Activated naive CD4-positive, alpha-beta T cell treated with anti-CD3 and anti-CD28 coated beads, Interleukin-2, amount 50 U/mL, for 72 hours (primary cell): ENCODE measurements at places on chromosomes 4 and X.
A peak's percentile ranks its signal among the peaks of the same experiment; 100 is the strongest.

GRCh38 chr4:83781434-83781833, 245.5 kb downstream of the GPAT3 start:
- no peak for DNase-seq

GRCh38 chr4:80201252-80202151, 4.2 kb downstream of the PRDM8 start:
- peak; percentile 71 for DNase-seq

- no peak for DNase-seq
These were observed 118.9 kb upstream of the USP9X start for GRCh38 chrX:40966213-40966820.

DNA sequence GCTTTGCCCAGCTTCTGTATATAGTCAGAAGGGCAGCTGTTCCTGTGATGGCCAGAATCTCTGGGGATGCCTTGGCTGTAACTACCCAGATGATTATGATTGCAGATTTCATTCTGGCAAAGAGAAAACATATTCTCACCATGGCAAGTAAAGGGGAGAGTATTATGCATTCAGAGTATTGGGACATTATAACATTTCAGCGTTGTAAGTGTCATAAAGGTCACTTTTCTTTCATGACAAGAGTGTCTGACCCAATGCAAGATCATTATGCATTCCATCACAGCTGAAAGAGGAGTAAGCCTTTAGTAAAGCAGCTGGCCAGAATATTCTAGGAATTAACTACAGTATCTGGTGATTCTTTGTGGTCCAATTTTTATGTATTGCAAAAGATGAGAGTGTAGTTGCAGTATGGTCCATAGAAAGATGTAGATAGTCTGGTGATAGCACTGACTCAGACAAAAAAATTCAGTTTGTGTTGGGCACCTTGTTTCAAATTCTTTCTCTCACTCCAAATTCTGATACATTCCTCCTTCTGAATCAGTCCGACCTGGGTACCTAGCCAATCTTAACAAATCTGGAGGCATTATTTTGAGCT, 2366.3 kb downstream of the PCDH7 start:
- DNase-seq, result no peak

DNA sequence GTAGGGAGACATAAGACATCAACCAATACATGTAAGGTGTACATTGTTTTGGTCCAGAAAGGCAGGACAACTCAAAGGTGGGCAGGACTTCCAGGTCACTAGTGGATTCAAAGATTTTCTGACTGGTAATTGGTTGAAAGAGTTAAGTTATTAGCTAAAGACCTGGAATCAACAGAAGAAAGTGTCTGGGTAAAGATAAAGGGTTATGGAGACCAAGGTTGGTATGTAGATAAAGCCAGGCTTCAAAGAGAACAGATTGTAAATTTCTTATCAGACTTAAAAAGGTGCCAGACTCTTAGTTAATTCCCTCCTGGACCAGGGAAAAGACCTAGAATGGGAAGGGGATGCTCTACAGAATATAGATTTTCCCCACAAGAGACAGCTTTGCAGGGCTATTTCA, 28.3 kb upstream of the GAB1 start:
- DNase-seq, result no peak

DNA sequence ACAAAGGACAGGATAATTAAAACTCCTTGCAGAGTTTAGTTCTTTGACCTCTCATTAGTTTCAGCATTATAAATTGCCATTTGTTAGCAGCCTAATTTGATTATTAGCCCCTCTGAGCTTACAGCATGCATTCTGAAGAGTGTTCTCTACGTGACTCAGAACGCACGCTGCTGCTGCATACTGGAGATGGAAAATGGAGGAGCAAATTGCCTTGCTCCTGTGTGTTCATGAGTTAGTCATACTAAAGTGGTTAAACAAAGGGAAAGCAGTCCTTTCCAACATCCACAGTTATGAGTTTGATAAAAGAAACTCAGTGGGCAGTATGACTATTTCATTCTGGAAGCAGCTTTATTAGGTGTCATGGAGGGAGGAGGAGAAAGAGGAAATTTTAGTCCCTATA, 922.5 kb downstream of the RPA4 start:
- no peak for DNase-seq

DNA sequence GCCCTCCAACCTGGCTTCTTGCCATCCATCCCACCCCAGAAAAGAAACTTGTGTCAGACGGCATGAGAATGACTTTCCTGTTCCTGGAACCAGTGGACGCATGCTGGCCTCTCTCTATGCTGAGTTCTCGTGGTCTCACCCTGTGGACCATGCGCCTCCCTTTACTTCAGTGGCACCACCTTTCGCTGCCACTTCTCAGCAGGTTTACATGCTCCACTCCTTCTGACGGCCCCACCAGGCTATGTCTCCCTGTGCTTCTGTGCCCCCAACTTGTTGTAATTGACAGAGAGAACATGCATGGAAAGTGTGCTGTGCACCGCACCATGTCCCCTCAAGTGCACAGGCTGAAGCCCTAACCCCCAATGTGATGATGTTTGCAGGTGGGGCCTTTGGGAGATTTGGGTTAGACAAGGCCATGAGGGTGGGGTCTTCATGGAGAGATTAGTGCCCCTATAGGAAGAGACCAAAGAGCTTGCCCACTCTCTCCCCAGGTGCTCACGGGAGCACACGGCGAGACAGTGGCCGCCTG, 3.1 kb upstream of the PPP2R2C start:
- no peak for DNase-seq

DNA sequence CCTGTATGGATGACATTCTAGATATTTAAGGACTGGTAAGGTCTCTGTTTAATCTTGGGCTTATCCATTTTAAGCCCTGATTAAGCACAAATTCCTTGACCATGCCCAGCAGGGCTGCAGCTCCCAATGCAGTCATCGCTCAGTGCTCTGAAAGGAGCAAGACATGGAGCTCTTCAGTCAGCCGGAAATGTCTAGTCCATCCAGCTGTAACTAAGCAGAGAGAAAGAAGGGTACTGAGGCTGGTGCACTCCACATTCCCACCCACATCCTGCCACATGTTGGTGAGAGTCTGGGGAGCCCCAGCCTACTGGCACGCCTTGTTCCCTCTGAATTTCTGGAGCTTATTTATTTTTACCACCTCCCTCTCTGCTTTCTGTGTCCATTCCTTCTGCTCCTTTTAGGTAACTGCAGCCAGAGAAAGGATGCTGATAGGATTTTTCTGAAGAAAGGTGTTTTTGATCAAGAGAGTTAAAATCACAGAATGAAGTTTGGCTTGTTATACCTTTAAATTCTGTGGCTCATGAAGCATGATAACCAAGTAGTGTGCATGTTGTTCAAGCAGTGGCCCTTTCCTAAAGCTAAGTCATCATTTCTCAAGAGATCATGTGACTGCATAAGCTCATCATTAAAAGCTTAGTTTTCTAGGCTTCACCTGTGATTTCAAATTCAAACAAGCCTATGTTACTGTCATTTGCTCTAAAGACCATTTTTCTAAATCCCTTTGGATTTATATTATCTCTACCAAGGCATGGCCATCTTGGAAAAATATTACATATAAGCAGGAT, 74.0 kb downstream of the GALNT7 start:
- DNase-seq, result no peak

DNA sequence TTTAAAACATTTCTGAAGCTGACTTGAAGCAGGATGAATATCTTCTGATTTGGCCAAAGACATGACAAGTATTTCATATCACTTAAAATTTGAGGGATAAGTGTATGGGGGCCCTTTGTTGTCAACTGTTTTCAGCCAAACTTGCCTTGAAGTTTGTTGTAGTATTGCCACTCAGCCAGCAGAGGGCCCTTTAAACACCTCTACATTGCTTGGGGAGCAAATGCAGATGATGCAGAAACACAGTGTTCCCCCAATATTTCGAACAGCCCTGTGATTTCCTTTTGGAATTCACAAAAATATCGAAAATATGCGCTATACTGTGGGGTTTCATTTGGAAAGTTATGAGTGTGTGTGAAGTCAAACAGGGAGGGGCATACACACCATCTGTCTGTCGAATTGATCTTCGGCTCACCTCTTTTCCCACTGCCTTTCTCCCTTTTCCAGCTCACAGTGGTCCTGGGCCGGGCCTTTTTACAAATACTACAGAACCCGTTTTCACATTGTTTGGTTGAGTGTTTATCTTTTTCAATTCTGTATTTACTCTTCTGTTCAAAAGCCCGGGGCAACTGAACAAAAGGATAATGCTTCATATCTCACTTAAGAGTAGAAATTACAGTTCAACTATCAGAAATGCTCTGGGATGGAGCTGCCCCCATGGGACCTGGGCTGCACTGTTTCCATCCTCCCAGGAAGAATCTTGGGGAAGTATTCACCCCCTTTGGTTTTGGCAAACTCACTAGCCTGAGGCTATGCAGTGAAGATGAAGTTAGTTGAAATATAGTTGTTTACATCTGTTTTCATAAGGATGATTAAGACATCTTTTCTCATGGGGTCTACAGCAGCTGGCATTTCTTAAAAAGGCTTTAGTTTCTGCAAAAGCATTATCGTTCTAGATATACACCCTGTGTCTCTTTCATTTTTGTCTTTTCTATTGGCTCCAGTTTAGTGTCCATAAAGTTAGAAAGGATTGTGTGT, 137.6 kb downstream of the EGF start:
- peak; percentile 42 for DNase-seq

- no peak for DNase-seq
These were observed 17.4 kb upstream of the TMEM184C start for GRCh38 chr4:147599769-147600168.

- DNase-seq, result no peak
These were observed 999.2 kb downstream of the ADGRL3 start for GRCh38 chr4:62199291-62199810.

GRCh38 chrX:43595931-43596330, 60.2 kb upstream of the MAOA start:
- no peak for DNase-seq

- DNase-seq, result no peak
These were observed 32.9 kb upstream of the GPR78 start for GRCh38 chr4:8547108-8547911.

GRCh38 chr4:119210775-119211174, 1.7 kb upstream of the USP53 start:
- DNase-seq, result no peak

DNA sequence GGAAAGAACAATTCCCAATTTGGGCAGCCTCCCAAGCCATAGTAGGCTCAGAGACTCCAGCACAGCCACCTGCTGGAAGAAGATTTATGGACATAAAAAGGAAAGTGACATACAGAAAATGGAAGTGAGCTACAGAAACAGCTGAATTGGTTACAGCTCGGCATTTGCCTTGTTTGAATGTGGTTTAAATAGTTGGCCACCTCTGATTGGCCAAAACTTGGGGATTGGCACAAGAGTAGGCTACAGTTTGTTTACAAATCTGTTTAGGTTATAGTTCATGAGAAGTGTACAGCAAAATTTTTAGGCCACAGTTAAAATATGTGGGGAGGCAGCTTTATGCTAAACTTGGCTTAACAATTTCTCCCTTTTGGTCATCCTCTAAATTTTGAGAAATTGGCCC, 150.4 kb downstream of the MAGEC1 start:
- no peak for DNase-seq

DNA sequence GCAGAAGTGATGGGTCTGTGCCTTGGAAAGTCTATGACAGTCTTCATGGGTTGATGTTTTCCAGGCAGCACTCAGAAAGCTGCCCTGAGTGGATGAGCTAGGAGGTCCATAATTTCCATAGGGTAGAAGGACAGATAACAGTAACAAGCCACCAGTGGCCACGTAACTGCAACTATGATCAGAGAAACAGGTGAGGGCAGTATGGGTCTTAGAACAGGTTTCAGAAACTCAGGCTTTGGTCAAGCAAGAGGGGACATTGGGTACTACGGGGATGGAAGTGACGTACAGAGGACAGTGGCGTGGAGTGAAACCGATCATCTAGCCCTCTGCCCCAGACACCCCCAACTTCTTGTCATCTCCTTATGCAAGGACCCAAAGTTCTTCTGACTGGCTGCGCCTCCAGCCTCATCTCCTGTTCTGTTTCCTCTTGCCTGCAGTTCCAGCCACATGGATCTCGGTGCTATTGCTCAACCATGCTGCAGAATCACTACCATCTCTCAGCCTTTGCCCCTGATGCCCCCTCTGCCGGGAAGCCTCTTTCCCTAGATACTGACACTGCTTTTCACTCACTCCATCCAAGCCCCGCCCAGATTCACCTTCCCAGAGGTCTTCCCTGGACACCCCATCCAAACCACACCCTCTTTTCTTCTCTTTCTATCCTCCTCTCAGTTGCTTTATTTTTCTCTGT, 123.4 kb downstream of the MFAP3L start:
- DNase-seq, result no peak

DNA sequence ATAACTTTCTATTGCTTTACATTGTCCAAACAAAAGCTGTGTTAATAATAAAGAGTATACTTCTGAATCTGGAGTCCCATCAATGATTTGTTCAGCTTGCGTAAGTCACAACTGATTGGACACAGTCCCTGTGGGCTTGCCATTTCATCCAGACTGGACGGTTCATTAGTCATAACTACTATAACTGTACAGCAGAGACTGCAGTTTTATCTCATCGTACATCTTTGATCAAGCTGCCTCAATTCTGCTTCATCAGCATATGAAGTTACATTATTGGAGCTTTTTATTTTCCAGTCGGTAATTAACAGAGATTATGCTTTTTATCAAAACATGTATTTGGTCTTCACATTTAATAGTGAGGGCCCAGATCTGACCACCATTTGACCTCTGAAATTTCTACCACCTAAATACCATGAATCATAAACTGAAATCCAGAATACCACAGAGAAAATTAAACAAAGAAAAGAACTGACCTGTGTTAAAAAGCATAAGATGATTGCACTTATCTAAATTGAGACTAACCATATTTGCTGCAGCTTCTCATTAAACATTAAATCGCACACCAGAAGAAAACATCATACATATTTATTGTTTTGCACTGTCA, 12.5 kb upstream of the MAB21L2 start:
- DNase-seq, result no peak

DNA sequence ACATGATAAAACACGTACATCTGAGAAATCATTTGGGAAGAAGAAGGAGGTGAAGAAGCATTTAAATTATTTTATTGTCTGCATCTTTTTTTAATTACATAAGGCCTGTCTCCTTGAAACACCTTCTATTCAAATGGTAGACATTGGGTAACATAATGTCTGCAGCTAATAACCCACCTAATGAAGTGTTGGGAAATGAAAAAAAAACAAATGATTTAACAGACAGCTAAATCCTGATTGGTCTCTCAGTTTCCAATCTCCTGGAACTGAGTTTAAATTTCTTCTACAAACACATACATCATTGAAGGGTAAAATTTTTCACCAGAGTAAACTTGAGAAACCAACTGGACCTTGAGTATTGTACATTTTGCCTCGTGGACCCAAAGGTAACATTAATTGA, at the start of gene AMTN:
Gene AMTN (plus strand): TSS at position 301 of the 400 bp plus-strand sequence. CDS start 209 bp downstream, outside the sequence.
- no peak for DNase-seq

- no peak for DNase-seq
These were observed 4.8 kb upstream of the FBXL5 start for GRCh38 chr4:15659768-15660570.
